ENCODE measurements at places on chromosomes 16 and 17.

- DNase-seq = peak; percentile 65
Observed at GRCh38 chr17:81387100-81388090, 7.9 kb upstream of the BAHCC1 start.

- no peak for DNase-seq
Observed at GRCh38 chr17:4422864-4423263, 10.9 kb upstream of the SPNS3 start.

GRCh38 chr17:72011561-72011960 is 109.3 kb upstream of the SOX9 start:
- DNase-seq = no peak

DNA sequence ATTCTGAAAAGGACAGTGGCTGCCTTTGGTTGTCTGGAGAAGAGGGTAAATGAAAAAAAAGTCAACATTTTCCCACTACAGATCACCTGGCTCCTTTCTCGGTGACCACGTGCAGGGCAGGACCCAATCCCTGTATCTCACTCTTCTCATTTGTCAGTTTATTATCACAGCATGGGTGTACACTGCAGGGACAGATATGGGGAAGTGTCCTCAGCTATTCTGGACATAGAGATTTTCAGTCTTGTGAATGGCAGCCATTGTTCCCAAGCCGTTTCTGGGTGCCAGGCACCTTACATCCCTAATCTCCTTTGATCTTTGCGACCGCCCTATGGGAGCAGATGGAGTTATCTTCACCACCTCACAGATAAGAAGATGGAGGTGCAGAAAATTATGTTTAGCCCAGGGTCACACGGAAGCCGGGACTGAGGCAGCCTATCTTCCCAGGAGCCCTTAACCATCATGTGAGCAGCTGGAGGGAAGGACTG is 7.2 kb downstream of the ADORA2B start:
- no peak for DNase-seq

DNA sequence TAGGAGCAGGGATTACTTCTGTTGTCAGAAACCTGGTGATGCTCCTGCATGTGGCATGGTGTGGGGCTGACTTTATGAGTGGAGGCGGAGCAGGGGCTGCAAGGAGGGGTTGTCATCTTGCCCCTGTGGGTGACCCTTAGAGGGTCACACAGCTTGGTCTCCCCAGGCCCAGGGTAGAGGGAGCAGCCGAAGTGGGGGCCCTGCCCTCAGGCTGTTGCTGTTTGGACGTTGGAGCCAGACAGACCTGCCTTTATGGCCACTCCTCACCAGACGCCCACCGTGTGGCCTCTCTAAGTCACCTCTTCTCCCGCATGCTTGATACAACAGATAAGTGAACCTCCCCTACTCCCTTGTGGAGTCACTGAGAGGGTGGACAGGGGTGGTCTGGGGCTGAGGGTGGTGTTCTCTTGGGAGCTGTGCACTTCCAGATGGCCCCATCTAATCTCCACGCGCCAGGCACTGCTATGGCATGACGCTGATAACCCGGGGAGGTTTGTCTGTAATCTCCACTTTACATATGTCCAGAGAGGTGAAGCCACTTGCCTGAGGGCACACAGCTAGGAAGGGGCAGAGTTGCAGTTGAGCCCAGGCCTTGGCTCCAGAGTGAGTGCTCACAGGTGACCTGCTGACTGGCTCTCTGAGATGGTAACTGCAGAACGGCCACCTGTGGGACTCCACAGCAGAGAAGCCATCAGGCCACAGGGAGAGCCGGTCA is 10.0 kb downstream of the MAP2K3 start:
- DNase-seq = no peak

DNA sequence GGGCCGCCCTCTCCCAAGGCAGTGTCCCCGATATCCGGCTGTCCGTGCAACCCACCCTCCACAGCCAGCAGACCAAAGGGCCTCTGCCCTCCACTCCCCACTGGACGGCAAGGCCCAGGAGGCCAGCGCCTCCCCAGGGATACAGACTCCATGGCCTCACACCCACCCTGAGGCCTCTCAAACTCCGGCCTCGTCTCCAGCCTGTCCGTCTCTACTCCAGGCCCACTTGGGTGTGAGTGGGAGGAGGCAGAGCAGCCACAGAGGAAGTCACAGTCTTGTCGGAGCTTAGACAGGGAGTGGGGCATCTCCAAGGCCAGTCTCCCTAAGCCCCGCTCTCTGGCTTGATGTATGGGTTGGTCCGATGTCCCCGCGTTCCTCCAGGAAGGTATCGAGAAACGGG is 73.3 kb downstream of the SRCIN1 start:
- no peak for DNase-seq

- no peak for DNase-seq
Observed at GRCh38 chr17:45222014-45222288, 266 bp downstream of the FMNL1 start.

DNA sequence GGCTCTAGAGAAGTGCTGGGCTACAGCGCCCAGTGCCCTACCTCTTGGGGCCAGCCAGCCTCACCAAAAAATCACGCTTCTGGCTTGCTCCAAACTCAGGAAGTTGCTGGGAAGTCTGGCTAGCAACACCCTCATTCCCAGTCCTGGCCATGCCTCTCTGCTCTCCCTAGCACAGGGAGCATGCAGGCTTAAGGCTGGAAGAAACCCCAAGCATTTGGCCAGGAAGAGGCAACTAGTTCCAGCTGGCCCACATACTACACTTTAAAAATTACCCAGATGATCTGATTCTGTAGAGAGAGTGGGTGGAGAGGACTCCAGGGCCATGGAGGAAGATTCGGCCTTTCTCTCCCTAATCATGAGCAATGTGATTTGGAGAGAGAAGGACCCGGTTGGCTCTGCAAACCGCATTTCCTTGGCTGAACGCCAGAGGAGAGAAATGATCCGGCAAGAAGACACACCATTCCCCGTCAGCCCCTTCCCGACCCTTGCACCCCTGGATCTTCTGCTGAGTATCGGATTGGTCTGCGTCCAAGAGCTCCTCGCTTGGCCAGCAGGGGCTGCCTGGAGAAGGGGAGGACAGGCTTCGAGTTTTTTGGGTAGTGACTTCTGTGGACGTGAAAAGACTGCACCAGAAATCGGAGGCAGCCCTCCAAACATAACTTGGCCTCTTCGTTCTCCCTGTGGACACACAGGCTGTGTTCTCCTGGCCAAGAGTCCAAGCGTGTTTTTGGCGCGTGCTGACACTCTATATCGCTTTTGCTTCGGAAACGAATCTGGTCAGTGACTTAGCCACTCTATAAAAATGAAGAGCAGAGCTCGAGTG is 406.3 kb downstream of the WWOX start:
- peak; percentile 68 for DNase-seq

GRCh38 chr16:67384778-67385510 is 8.4 kb downstream of the TPPP3 start:
- peak; percentile 50 for DNase-seq

DNA sequence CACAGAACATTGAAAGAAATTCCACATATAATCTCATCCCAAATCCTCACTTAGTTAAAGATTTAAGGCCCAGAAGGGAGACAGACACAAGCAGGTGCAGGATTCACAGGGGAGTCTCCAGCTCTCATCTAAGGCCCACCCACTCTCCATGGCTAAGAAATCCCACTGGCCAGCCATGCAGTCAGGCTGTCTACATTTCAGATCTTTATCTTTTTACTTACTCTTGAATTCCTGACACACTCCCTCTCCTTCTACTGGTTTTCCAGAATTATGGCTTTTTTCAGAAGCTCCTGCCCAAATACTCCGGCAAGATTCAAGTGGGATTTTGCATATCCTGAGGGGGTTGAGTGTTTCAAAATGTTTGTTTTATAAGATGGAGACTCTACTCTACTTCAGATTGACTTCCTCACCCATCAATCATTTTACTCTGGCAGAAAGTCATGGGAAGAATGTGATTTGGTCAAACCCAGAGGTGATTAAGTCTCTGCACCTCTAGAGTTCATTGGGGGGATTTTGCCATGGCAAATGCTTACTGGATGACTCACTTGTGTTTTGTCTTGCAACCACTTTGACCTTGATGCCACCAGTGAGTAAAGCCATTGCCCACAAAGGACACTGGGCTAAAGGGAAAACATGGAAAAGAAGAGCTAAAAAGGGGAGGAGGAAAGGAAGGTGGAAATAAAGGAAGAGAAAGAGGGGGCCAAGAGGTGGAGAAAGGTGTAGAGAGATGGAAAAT is 688.8 kb upstream of the SALL1 start:
- DNase-seq = no peak

- peak; percentile 87 for DNase-seq
Observed at GRCh38 chr16:15427648-15428239, 6.6 kb upstream of the BMERB1 start.

- no peak for DNase-seq
Observed at GRCh38 chr17:75008373-75008772, 4.1 kb upstream of the MRPL58 start.

- no peak for DNase-seq
Observed at GRCh38 chr17:57289613-57290012, 33.3 kb downstream of the MSI2 start.

GRCh38 chr16:88489163-88489741 is 36.2 kb downstream of the ZFPM1 start:
- no peak for DNase-seq

GRCh38 chr16:28529124-28529523 is 9.7 kb downstream of the NUPR1 start:
- DNase-seq = no peak

GRCh38 chr17:31112001-31112661 is 17.4 kb downstream of the NF1 start:
- no peak for DNase-seq

DNA sequence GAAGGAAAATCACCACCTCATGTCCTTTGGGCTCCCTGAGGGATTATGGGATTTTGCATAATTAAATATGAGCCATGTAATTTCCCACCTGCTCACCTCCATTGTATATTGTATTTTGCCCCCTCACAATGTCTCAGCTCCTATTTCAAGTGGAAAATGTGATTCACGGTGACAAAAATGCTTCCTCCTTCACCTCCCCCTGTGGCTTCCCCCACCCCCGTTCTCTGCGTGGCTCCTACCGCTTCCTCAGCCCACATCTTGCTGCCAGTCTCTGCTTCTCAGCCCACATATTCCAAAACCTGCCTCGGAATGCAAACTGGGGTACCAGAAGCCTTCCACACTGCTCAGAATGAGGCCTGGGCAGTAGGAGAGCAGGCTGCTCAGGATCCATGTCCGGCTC is 394.5 kb upstream of the C16orf82 start:
- no peak for DNase-seq

DNA sequence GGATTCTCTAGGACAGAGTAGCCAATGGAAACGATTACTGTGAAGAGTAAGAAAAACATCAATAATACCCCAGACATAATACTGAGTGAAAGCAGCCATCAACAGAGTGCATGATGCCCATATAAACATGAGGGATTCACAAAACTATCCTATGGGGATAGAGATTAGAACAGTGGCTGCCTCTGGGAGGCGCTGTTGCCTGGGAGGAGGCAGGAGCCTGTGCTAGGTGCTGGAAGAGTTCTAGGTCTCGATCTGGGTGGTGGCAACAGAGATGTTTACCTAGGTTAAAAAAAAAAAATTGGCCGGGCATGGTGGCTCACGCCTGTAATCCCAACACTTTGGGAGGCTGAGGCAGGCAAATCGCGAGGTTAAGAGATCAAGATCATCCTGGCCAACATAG is 7.9 kb downstream of the FA2H start:
- no peak for DNase-seq

GRCh38 chr16:47644661-47645060 is 183.5 kb downstream of the PHKB start:
- peak; percentile 28 for DNase-seq

DNA sequence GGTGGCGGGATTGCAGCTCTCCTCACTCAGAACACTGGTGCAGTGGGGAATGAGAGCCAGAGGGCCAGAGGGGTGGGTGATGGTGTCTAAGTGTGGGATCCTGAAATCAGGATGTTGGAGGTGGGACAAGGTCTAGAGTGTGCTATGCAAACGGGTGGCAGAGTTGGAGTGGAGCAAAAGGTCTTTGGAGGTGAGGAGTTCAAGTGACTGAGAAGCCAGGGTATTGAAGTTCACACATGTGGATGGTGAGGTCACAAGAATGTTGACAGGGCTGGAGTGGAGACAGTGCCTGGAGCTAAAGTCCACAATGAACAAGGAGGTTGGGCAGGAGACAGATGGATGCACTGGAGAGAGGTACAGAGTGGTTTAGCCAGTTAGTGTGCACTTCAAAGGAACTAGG is 38.3 kb upstream of the MAP3K14 start:
- no peak for DNase-seq

- no peak for DNase-seq
Observed at GRCh38 chr17:69588827-69589239, 174.3 kb downstream of the MAP2K6 start.

DNA sequence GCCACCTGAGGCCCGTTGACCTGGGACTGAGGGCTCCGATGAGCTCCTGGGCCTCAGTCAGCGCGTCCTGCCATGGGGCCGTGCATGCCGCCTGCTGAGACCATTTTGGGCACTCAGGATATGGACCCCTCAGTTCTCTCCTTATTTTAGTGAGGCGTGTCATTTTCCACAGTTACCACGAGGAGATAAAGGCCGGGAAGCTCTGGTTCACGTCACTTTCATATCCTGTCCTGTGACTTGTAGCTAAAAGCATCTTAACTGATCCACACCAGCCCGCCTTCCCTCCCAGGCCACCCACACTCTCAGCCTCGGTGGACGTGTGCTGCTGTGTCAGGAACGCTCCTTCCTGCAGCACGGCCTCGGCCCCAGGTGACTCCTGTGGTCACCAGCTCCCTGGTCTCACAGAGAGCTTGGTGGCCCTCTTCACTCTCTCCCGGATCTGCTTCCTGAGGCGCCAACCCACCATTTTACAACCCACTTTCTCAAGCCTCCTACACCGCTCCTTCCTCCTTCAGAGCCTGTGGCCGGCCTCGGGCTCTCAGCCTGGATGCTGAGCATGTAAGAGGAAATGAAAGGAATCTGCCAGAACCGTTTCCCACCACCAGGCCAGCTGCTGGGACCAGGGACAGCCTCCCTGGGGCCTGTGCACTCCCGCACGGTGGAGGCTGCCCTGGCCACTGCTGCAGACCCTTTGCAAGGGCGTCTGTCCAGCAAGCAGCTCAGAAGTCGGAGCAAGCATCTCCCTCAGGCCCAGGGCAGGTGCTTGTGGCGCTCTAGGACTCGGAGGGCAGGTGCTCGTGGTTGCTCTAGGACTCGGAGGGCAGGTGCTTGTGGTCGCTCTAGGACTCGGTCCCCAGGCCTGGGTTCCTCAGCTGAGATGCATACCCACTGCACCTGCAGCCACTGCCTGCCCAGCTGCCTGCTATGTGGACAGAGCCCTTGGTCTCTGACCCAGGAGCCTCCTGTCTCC is 23.9 kb upstream of the FASN start:
- DNase-seq = no peak

- DNase-seq = peak; percentile 32
Observed at GRCh38 chr16:89256651-89257254, 39.2 kb downstream of the ZNF778 start.

- DNase-seq = no peak
Observed at GRCh38 chr16:81815429-81815766, 36.3 kb downstream of the PLCG2 start.

- no peak for DNase-seq
Observed at GRCh38 chr17:7034955-7035590, 742 bp upstream of the SLC16A13 start.

GRCh38 chr16:88722784-88723506 is 16.6 kb downstream of the CTU2 start:
- DNase-seq = no peak

Data from cardiac muscle cell (in vitro differentiated cells and primary cell).